ENCODE measurements at places on chromosomes 2 and 18.

GRCh38 chr2:240143276-240143675 is 2.8 kb upstream of the OTOS start:
- no peak for DNase-seq

GRCh38 chr2:108369153-108369552 is 8.6 kb upstream of the SULT1C4 start:
- no peak for DNase-seq

GRCh38 chr2:104733226-104733943 is 120.5 kb upstream of the POU3F3 start:
- peak; percentile 33 for DNase-seq

DNA sequence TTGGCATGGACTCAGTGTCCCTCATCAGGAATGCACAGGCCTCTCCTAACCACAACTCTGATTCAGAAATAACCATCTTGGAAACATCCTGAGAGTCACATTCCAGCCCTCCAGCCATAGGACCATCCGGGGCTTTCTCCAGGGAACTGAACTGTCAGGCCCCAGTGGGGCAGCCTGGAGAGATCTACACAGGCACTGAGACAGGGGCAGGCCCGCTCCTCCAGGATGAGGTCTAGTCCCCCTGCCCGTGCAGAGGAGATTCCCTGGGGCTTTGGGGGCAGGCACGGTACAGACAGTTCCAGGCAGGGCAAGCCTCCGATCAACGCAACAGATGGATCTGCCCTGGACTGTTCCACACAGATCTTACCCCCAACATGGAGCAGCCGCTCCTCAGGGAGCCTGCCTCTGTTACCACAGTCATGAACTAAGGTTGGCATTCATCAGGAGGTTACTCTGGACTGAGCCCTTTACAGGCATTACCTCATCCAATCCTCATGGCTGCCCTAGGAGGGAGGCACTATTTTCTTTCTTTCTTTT is 12.0 kb downstream of the KCNK3 start:
- no peak for DNase-seq

GRCh38 chr2:231168460-231169139 is 29.8 kb upstream of the ARMC9 start:
- DNase-seq: no peak

DNA sequence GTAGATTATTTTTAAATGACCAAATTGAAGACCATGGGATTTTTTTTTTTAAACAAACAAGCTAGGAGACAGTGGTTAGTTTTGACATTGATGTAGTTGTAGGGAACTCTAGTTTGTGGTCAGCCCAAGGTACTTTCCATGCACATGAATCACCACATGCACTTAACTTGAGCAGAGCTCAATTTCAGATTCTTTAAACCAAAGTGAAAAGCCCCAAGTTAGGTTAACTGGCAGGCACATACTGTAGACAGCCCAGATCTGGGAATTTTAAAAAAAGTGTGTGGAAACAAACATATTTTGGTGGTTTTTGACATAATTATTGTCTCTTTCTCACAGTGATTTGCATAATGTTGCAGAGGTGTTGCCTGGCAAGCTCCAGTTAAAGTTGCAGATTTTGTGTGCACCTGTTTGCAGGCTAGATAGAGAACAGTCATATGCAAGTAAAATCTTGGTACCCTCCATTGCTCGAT is 88.4 kb downstream of the BCL2L11 start:
- peak; percentile 37 for DNase-seq

Measured in activated CD4-positive, alpha-beta T cell treated with anti-CD3 and anti-CD28 coated beads, Interleukin-2, amount 50 U/mL, for 48 hours (primary cell).